ENCODE measurements at places on chromosomes 7 and 10.

- DNase-seq = peak; percentile 33
Observed at GRCh38 chr7:92809760-92810573, 26.4 kb downstream of the CDK6 start.

DNA sequence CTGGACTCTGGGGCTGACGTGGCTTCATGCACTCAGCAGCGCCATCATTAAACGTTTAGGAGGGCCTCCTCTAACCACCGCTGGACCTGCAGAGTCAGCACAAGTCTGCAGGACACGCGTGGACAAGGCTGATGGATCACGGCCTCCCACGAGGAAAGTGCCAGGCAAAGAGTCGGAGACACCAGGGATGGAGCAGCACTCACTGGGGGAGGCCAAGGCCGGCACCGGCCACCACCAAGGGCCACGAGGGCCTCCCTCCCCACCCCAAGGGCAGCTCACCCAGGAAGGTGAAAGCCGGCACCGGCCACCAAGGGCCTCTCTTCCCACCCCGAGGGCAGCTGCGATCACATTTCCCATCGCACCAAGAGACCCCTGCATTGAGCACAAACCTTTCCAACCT is 91.5 kb downstream of the DIP2C start:
- DNase-seq = no peak

DNA sequence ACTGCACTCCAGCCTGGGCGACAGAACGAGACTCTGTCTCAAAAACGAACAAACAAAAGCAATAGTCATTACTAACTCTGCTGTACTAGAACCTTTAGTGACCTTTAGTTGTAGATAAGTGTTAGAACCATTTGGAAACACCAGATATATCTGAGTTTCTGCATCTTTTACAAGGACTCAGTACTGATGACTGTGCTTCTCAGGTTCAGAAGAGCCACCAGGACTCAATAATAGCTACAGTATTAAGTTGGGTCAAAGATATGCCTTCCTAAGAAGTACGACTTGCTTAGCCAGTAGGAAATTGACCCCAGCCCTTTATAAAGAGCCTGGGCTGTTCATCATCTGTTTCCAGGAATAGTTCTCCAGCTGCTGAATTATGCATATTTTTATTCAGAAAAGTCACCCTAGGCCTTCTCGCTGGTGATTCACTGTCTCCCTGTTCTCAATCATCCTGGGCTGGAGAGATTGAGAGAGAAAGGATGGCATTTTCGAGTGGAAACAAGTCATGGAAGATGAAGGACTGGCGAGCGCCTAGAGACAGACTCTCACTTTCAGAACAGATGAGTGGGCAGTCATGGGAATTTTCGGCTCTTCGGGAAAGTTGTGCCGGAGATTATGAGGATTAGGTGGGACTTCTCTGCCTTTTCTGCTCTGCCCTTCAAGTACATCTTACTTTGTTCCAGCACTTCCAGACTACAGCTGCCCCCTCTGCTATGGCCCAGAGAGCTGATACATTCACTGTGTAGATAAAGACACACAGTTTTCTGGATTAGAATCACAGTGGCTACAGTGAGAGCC is 316.1 kb downstream of the CCDC3 start:
- no peak for DNase-seq

DNA sequence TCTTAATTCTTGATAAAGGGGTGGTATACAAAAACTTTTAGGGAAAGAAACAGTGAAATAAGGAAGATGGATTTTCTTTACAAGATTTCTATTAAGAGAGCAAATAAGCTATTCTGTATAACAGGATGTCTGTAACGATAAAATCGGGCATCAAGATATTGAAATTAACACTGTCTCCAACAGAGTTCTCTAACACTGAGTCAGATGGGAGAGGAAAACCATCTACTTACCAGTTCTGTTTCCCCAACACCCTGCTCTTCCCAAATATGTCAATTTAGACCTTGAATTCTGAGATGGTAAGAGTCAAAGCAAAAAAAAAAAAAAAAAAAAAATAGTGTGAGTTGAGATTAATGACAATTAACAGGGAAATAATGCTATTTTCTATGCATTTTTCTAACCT is 23.0 kb downstream of the SMURF1 start:
- no peak for DNase-seq

DNA sequence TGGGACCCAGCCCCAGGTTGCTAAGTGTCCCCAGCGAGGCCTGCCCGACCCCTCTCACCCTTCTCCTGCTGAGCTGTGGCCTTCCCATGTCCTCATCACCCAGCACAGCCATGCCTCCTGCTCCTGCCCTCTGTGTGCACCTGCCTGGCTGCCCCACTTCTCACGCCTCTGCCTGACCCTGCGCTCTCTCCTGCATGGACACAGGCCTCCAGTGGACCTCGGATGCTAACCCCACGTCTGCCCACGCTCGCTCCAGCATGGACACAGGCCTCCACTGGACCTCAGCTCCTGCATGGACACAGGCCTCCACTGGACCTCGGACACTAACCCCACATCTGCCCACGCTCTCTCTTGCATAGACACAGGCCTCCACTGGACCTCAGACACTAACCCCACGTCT is 111.6 kb downstream of the ADARB2 start:
- DNase-seq = no peak

DNA sequence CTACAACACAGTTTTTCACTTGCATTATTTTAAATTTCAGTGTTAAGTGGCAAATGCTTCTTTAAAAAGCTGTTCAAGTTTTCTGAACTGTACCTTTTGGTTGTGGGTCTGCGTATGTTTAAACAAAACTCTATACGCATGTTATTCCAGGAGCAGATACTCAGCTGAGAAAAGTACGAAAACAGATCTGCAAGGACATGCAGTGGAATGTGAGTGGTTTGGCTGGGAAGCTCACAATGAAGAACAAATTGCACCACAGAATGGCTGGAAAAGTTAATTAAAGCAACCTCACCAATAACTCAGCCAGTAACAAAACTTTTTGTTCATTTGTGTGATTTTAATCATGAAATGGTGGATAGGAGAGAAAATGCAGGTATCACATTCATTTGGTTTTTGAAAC is 17.6 kb downstream of the GLI3 start:
- DNase-seq = no peak

DNA sequence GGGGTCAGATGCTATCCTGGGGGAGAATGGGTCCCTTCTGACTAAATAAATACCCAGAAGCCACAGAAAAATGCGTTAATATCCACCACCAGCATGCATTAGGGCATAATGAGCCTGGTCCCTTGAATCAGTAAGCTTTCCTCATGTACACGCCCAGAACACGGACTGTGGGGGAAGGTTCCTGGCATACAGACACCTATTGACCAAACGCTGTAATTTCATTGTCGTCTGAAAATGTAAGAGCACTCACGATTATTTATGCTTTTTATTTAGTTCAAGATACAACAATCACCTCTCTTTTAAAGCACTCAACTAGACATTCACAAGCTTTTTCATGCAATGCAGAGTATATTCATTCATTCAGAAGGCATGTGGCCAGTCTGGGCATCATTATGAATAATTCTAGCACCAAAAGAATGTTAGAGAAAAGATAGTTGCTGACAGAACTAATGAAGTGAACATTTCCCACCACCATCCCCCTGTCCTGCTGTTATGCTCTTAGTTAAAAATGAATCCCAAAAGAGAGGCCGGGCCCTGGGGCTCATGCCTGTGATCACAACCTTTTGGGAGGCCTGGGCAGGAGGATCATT is 101.0 kb downstream of the SVIL start:
- DNase-seq = no peak

GRCh38 chr10:59125666-59126065 is 50.8 kb upstream of the PHYHIPL start:
- no peak for DNase-seq

DNA sequence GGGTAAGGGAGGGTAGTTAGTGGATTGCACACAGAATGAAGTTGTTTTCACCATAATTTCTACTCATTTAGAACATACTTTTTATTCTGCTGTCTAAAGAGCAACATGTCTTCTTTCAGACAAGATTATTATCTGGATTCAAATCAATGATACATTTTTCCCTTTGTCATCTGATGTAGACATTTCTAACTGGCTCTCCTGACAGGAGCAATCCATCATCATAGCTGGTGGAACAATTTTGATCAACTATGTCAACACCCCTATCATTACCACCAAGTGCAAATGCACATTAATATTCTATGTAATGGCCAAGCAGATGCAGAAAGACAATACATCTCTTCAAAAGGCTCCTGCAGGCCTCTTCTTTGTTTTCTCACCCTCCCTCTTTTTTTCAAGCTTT is 672.9 kb upstream of the LRRTM3 start:
- DNase-seq = no peak

DNA sequence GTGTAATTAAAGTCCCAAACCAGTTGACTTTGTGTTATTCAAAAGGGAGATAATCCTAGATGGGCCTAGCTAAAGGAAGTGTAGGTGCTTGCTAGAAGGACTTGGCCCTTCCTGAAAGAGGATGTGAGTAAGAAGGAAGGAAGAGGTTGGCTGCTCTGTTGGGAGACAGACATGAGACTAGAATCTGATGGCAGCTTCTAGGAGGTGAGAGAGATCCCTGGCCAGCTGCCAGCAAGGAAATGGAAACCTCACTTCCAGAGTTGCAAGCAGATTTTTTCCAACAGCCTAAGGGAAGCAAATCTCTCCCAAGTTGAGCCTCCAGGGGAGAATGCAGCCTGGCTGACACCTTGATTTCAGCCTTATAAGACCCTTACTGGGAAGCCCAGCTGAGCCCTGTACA is 368.4 kb upstream of the ZMIZ1 start:
- no peak for DNase-seq

GRCh38 chr7:107834401-107834800 is 31.4 kb upstream of the SLC26A3 start:
- DNase-seq = no peak

GRCh38 chr10:26446258-26446657 is 8.1 kb downstream of the APBB1IP start:
- no peak for DNase-seq

- DNase-seq = no peak
Observed at GRCh38 chr7:78762625-78763024, 690.8 kb downstream of the MAGI2 start.

GRCh38 chr7:93923942-93924341 is 2.4 kb downstream of the GNG11 start:
- no peak for DNase-seq

DNA sequence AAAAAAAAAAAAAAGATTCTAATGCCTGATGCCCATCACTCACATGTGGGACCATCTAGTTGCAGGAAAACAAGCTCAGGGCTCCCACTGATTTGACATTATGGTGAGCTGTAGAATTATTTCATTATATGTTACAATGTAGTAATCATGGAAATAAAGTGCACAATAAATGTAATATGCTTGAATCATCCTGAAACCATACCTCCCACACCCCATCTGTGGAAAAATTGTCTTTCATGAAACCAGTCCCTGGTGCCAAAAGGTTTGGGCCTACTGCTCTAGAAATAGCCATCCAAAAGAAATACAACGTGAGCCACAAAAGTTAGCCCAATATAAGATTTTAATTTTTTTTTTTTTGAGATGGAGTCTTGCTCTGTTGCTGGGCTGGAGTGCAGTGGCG is 265.1 kb downstream of the PRPF18 start:
- DNase-seq = no peak

DNA sequence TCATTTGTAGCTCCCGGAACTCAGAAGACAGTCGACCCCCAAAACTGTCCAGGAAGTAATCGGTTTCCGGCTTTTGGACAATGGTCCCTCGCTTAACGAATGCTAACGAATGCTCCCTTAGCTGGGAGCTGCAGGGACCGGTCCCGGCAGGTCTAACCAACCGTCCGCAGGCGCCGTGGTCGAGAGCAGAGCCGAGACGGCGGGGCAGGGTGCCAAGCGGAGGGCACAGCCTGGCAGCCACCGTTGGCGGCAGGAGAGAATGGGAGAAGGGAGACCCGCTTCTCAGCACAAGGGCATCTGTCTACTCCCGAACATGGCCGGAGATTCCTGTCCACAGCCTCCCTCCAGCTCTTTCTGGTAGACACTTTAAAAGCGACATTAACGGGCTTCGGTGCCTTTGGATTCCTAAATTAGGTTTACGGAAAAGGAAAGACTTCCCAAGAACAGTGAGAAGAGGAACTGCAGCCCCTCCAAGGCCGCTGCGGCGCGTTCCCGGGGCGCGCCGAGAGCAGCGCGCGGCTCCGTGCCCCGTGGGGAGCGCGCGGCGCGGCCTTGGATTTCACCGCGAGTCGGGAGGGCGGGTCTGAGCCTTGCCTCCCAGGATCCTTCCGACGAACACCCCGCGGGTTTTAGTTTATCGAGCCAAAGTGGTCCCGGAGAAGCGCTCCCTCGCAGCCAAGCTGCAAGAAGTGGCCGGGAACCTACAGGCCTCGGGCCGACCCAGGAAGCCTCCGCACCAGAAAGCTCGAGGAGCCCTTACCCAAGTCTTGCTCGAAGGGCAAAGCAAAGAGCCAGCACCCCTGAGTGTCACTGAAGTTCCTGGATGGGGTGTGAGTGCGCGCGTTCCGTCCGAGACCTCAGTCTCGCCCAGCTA is 3.6 kb upstream of the TBX20 start:
- no peak for DNase-seq

DNA sequence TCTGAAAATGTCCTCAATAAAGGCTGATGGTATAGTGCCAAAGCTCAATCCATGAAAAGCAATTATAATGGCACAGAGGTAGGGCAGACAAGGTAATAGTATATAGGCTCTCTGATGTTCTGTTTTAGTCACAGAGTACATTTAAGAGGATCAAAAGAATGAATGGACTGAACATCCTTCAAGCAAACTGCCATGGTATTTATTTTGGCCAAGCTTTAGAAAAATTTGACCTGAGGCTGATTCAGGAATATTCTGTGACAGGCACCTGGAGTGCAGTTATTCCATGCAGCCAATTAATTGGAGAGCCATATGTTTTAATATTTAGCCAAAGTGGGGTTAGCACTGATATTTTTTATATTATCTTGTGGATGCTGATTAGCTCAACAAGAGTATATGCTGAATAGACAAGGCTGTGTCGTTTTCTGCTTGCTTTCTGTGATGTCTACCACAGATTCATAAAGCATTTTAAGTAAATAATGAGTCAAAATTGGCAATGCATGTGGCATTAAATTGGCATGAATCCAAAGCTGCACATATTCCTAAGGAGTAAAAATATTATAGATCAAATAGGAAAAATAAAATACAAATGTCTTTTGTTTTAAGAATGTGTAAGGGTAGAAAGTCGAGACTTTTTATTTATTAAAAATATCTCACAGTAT is 177.4 kb downstream of the PCLO start:
- DNase-seq = no peak

GRCh38 chr7:74173491-74173865 is 678 bp upstream of the EIF4H start:
- no peak for DNase-seq

DNA sequence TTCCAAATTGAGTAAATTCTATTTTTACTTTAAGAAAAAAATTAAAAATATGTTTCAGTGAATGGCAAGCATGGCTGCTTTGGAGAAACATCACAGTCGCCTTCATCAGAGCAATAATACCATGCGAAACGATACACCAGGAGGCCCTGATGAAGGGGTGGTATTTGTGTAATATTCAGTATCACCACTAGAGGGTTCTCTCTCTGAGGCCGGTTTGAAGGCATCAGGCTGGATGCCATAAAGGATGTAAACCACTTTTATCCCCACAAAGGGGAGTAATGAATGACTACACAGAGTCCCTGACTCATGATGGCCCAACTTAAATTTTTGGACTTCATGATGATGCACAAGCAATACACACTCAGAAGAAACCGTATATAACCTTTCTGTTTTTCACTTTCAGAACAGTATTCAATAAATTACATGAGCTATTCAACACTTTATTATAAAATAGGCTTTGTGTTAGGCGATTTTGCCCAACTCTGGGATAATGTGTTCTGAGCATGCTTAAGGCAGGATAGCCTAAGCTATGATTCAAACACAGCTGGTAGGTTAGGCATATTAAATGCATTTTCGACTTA is 95.5 kb downstream of the PPP1R17 start:
- DNase-seq = no peak

GRCh38 chr7:111107579-111107978 is 16.7 kb downstream of the LRRN3 start:
- no peak for DNase-seq
